ENCODE measurements at places on chromosomes 6 and 20.

GRCh38 chr6:15253203-15254022, 7.5 kb downstream of the JARID2 start:
- DNase-seq, result no peak

- DNase-seq, result no peak
Measured at GRCh38 chr20:9570612-9571011, 56.2 kb downstream of the LAMP5 start.

GRCh38 chr6:126110512-126111270, 124.4 kb downstream of the TRMT11 start:
- DNase-seq, result no peak

DNA sequence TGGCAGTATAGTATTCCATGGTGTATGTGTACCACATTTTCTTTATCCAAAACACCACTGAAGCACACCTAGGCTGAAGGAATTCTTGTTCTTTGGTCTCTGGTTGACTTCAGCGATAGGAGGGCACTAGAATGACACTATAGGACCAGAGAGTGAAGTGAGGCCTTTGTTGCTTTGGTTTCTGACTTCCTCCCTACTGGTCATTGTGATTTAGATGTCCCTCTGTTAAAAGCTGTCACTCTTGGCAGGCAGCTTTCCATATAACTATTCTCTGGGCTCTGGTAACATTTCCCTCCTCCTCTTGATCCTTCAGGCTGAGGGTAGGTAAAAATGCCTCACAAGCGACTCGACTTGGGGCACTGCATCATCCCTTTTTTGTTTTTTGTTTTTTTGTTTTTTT, 236.3 kb downstream of the MAFB start:
- no peak for DNase-seq

- no peak for DNase-seq
Measured at GRCh38 chr6:85754894-85755293, 112.2 kb upstream of the SYNCRIP start.

- DNase-seq, result no peak
Measured at GRCh38 chr6:15818044-15818443, 155.2 kb upstream of the DTNBP1 start.

DNA sequence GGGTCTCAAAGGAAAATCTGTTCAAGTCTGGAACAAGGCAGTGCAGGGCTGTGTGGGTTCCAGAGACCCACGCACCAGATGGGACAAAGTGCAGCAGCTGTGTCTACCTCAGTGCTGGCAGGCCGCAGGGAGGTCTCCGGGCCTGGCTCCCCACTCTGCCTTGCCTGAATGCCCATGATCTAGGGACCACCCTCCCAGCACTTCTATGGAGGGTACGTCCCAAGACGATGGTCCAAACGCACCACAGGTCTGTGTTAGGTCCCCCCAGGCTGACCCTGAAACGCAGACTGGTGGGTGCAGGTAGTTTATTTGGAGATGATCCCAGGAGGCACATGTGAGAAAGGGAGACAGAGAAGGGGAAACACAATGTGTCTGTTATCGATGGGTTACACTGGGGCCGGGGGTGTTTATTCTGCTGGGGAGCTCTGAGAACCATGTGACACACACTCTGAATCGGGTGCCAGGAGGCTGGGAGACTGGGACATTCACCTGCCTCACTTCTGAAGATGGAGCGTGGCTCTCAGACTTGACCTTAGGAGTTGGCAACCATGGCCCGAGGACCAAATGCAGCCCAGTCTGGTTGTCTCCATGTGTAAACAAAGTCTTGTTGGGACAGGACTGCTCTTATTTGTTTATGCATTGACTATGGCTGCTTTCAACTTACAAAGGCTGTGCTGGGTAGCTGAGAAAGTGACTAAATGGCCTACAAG, 21.7 kb downstream of the CST9L start:
- DNase-seq, result no peak

DNA sequence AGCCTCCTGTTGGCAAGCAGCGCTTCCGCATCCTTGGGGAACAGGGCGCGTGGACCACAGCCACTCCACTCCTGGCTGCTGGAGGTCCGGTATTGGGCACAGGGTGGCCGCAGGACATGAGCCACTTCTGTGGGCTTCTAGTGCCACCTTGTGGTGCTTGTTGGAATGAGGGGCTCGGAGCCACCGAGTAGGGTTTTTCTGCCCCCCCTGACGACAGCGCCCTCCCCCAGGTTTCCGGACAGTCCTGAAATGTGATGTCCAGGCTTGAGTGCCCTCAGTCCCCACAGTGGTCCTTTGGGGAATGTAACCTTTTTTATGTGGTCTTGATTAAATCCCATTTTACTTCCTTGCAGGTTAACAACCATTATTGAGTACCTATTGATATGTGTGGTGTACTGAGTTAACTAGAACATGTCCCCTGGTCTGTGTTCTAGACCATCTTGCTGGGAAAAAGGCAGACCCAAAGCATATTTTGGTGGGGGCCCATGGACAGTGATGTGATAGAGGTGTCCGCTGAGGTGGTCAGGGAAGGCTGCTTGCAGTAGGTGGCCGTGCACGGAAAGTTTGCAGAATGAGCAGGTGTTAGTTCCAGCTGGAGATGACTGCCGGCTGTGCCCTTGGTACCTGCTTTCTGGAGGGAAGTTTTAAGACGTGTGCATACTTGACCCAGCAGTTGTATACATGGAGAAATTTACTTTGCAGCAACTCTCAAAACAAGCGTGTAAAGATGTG, 70.0 kb downstream of the PTPN1 start:
- DNase-seq, result peak; percentile 81

- DNase-seq, result peak; percentile 17
Measured at GRCh38 chr6:107576852-107577251, 86.9 kb downstream of the SOBP start.

DNA sequence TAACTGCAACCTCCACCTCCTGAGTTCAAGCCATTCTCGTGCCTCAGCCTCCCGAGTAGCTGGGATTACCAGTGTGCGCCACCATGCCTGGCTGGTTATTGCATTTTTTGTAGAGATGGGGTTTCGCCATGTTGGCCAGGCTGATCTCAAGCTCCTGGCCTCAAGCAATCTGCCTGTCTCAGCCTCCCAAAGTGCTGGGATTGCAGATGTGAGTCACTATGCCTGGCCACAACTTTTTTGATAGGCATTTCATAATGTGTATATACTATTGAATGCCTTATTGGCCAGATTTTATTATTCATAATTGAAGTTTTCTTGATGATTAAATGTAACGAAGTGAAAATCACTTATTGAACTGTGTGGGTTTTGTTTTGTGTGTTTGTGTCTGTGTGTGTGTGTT, 27.9 kb downstream of the FIG4 start:
- no peak for DNase-seq

- DNase-seq, result no peak
Measured at GRCh38 chr6:16389642-16390041, 151.3 kb downstream of the GMPR start.

DNA sequence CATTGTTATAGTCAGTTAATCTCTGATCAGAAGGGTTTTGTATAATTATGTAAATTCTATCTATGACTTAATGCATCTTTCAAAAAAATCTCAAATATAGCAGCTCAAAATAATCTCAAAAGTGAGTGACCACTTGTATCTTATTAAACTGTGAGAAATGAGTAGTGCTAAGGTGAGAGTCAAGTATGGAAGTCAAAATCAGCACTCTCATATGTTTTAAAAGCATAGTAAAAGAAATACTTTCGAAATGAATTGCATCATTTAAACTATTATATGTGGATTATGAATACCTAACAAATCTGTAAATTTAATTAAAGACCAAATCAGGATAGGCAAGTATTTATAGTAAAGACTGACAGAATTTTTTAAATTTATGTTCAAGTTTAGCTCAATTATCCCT, 645.6 kb downstream of the PHF3 start:
- DNase-seq, result no peak

- DNase-seq, result no peak
Measured at GRCh38 chr6:139327038-139327437, 35.2 kb upstream of the TXLNB start.

- DNase-seq, result no peak
Measured at GRCh38 chr6:160279850-160280249, 21.2 kb upstream of the SLC22A2 start.

DNA sequence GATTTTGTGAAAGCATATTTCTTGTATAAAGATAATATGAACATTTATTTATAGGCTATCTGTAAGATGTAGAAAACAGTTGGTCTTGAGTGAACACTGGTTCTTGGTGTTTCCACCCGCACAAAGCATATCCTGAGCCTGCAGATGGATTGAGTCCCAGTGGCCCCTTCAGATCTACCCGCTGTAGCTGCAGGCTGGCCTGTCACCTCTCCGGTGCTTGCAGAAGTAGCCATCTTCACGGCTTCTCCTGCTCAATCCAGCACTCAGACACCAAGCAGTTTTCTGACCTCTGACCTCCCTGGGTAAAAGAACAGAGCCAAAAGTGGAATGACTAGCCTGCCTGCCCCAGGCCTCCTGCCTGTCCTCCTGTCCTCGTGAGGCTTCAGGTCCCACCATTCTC, 22.7 kb downstream of the LYRM2 start:
- no peak for DNase-seq

DNA sequence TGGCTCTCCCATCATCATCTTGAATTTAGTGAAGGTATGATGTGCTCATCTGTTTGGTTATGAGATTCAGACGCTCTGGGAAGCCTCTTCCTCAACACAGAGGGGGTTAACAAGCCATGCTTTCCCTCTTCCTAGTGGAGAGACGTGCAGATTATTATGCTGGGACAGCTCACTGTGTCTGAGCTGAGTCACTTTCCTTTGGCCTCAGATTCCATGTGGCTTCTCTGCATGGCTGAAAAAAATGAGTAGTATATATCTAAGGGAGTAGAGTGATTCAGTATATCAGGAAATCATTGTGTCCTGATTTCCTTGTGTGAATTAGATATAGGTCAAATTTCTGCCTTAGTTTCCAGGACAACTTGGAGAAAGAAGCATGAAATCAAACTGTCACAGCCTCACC, 52.6 kb downstream of the FIG4 start:
- no peak for DNase-seq

GRCh38 chr6:48199499-48199898, 88.5 kb upstream of the PTCHD4 start:
- no peak for DNase-seq

GRCh38 chr6:32148289-32149091, 3.2 kb downstream of the PRRT1 start:
- DNase-seq, result peak; percentile 81

DNA sequence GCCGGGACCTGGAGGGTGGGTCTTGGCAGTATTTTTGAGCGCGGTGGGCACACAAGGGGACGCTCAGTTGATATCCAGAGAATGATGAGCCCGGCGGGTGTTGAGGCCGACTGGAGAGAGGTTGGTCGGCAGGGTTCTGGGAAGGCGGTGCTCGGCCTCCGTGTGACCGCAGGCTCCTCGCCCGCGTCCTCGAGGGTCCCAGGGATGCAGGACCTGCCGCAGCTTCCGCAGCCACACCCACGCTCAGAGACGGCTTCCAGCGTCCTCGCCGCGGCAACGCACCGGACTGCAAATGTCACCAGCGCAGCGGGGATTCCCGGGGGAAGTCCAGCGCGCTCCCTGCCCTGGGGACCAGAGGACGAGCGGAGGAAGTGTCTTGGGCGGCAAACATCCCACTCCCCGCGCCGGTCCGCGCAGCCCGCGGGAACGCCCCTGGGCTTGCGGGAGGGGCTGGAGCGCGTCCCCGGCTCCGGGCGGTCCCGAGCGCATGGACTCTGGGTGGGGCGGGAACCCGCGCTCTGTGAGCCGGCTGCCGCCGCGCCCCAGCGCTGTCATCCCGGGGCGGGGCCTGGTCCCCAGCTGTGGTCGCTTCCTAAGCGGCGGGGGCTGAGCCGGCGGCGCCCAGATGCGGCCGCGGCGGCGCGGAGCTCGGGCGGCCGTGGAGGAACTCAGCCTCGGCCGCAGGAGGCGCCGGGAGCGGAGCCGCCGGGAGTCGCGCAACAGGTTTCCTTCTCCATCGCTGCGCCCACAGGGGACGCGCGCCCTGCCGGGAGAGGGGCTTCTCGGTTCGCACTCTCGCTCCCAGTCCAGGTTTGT, at the start of gene STX11:
Gene STX11, plus strand, starts transcription at position 624 of the 816 bp plus-strand sequence. CDS start 36,111 bp downstream, outside the sequence.
- peak; percentile 58 for DNase-seq

DNA sequence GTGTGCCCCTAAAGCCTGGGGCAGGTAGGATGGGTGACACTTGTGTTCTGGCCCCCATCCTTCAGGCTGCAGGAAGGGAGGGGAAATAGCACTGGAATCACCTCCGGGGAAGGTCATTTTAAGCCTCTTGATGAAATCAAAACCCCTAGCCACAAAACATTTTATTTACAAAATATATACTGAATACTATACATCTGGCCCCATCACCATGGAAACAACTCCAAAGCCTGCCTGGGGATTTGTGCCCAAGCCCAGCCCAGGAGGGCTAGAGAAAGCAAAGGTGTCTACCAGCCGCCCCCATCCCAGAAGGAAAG, 2.6 kb downstream of the SMIM29 start:
- no peak for DNase-seq

DNA sequence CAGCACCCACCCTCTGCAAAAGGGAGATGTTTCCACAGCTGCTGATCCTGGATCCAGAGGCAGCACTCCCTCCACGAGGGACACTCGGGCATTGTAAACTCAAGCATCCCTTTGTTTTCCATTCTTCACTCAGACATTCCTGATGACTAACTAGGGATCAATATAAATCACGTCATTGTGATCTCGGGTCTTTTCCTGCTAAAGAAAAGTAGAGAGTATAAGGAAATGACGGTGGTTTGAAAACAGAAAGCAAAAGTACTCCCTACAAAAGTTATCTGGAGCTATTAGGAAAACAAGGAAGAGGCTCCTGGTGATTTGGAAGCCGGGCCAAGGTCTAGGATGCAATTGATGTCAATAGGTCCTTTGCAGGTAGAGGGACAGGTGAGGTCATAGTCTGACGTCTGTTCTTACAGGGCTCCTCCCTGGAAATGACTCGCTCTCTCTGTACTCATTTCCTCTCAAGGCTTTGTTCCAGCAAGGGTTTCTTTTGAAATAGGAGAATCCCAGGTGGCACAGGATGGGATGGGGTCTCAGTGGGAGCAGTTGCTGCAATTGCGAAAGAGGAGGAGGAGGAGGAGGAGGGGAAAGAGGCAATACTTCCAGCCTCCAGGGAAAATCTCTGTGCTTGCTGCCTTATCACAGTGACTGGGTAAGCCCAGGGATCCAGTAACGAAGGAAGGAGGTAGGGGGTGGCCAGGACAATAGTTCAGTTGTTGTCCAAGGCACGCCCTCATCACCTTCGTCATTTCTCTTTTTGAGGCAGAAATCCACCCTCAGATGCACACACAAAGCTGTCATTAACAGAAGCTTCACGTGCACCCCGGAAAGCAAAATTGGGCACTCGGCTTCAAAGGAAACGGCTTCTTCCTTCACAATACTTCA, 222.8 kb downstream of the LY86 start:
- peak; percentile 53 for DNase-seq

GRCh38 chr6:63348836-63349235, 29.1 kb upstream of the LGSN start:
- DNase-seq, result no peak
